ENCODE measurements at places on chromosomes 1 and 21.

GRCh38 chr1:32650248-32650751, at the start of gene ZBTB8OS:
Gene ZBTB8OS (minus strand): TSS chr1:32650550. CDS start chr1:32650529, 21 bp downstream.
- DNase-seq = peak; percentile 88

GRCh38 chr1:231683439-231684165, 57.0 kb downstream of the DISC1 start:
- DNase-seq = no peak

DNA sequence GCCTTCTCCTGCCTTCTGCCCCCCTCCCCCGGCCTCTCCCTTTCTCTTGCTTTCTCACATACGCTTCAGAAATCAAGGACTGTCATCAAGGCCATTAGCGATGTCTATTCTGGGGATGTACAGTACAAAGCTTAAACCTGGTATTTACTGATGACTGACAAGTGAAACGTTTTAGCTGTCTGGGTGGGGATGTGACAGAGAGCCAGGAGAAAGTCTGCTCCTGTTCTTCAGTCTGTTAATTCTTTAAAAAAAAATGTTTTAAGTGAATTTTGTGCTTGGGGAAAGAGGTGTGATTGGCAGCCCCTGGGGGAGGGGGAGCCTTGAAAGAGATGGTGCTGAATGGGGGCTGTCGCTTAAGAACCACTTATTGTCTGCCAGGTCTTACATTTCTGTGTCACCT, 283.0 kb upstream of the PLXNA2 start:
- no peak for DNase-seq

- no peak for DNase-seq
Observed at GRCh38 chr1:204295671-204296070, 64.1 kb downstream of the PLEKHA6 start.

DNA sequence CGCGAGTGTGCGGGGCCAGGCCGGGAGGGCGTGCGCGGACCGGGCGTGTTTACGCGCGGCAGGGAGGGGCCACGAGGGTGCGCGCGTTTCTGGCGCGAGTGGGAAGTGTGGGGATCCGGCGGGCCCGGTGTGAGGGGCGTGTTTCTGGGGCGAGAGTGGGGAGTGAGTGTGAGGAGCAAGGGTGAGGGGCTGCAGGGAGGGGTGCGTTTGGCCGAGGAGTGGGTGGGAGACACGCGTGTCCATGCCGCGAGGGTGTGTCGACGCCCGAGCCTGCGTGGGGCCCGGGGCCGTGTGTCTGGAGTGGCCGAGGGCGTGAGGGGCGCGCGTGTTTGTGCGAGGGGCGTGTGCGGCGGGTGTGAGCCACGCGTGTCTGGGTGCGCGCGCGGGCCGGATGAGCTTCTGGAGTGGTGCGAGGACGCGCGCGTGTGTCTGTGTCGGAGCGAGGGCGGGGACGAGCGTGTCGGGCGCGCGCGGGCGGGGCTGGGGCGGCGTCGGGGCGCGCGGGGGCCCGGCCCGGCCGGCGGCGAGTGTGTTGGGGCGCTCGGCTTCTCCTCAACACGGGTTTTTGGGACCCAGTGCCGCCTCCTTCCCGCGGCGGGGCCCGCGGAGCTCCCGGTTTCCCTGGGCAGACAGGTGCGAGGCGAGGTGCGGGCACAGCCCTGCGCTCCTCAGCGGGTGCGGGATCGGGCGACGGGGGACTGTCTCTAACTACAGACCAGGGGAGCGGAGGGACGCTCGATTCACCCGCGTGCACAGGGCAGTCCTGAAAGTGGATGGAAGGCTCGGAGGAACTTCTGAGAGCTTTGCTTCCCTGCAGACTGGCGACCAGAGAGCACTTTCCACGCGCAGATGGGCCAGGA, 65.8 kb upstream of the VAMP3 start:
- no peak for DNase-seq

All from germinal center (tissue), 1 donor.